CD4-positive, alpha-beta memory T cell (primary cell): ENCODE measurements at places on chromosomes 5 and 9. TPM values are rescaled to one million over a fixed set of nuclear protein-coding genes. Genes with fewer than 3 reads are reported as not detected.

- H3K4me3 ChIP-seq, result no peak overlapping the region
- no peaks in the 10 kb centered on the region for H3K36me3 ChIP-seq
- H3K27ac ChIP-seq, result no peak overlapping the region
- peaks cover 16% of the 10 kb centered on the region for H3K4me1 ChIP-seq
Observed at GRCh38 chr9:136329211-136329627, 1.9 kb downstream of the GPSM1 start.

DNA sequence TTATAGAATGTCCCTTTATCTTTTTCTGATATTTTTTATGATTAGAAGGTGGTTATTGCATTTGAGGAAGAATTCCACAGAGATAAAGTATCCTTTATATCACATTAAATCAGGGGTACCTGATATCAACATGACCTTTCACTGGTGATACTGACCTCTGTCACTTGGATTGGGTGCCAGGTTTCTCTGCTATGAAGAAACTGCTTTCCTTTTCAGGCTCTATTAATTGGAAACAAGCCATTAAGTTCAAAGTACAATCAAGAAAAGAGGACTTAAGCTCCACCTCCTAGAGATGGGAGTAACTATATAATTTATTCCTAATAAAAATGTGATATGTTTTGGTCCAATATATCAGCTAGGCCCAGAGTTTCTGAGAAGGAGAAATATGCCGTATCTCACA is 514.6 kb upstream of the TYRP1 start:
- no peaks in the 10 kb centered on the region for H3K27me3 ChIP-seq
- no peak for DNase-seq
- H3K4me3 ChIP-seq, result no peak overlapping the region
- H3K27ac ChIP-seq, result no peak overlapping the region

Gene ERGIC1
- 18.8 TPM for polyA plus RNA-seq

DNA sequence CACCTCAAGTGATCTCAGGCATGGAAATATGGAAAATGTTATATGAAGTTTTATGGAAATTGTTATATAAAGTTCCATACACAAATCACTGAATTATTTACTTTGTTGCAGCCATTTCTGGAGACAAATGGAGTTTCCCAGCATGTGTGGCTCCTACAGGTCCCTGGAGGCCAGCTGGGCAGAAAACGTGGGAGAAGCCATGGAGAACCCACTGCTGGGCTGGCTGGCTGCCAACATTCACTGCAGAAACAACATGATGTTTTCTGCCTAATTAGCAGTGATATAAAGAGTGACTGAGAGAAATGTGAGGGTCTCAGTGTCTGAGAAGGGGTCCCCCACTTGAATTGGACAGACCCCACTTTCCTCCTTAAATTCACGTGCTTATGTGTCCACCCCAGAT is 208.8 kb upstream of the IRX2 start:
- no peaks in the 10 kb centered on the region for H3K4me1 ChIP-seq
- no peaks in the 10 kb centered on the region for H3K36me3 ChIP-seq
- no peak overlapping the region for H3K27ac ChIP-seq
- no peak overlapping the region for H3K4me3 ChIP-seq
- DNase-seq, result no peak

GRCh38 chr5:36089989-36090388 is 23.3 kb upstream of the UGT3A2 start:
- no peaks in the 10 kb centered on the region for H3K27me3 ChIP-seq
- no peaks in the 10 kb centered on the region for H3K36me3 ChIP-seq
- H3K4me3 ChIP-seq, result no peak overlapping the region
- DNase-seq, result no peak
- no peaks in the 10 kb centered on the region for H3K4me1 ChIP-seq

Gene TXNDC8
- polyA plus RNA-seq, result not detected

GRCh38 chr5:15283076-15283475 is 216.9 kb upstream of the FBXL7 start:
- H3K36me3 ChIP-seq, result no peaks in the 10 kb centered on the region
- H3K27me3 ChIP-seq, result no peaks in the 10 kb centered on the region
- H3K4me1 ChIP-seq, result no peaks in the 10 kb centered on the region
- DNase-seq, result no peak

DNA sequence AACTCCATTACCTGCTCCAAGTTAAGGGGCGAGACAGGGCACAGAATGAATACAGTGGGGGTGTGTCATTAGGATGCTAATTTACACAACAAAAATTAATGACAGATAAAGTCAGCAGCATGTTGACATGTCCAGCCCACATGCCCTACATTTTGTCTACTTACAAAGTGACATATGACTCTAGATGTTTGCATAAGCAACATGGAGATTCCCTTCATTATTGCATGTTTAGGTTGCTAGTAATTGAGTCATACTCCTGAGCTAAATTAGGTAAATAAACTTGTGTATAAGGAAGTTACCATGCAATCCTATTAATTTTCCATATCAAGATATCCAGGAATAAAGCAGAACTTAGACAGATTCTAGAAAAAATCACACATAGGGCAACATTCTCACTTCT is 232.2 kb downstream of the PDE4D start:
- H3K4me3 ChIP-seq, result no peak overlapping the region
- H3K27me3 ChIP-seq, result no peaks in the 10 kb centered on the region
- no peak for DNase-seq
- no peaks in the 10 kb centered on the region for H3K36me3 ChIP-seq
- H3K4me1 ChIP-seq, result no peaks in the 10 kb centered on the region
- H3K27ac ChIP-seq, result no peak overlapping the region

Gene FAM81B
- not detected for polyA plus RNA-seq

DNA sequence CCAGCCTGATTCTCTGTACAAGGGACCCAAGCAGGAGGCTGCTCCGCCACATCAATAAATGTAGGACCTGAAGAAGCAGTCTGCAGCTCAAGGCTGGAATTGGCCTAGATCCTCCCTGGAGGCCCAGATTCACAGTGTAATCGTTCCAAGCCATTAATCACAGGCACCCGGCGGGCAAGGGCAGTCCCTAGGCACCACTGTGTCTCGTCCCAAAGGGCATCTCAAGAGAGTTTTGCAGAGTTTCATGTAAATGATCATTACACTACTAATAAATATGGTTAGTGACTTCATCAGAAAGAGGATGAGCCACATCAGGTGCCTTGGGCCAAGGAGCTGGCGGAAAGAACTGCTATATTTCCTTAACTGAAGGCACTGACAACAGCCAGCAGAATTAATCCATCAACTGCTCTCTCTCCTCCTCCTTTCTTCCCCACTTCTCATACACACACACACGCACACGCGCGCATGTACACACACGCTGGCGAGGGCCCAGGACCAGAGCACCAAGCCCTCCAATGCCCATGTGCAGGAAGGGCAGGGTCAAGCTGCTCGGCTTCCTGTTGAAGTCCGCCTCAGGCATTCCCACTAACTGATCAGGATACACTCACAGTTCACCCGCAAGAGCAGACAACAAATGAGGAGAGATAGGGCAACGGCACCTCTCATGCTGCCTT is 33.9 kb downstream of the GNAQ start:
- H3K36me3 ChIP-seq, result no peaks in the 10 kb centered on the region
- DNase-seq, result no peak
- H3K4me3 ChIP-seq, result no peak overlapping the region
- H3K27me3 ChIP-seq, result no peaks in the 10 kb centered on the region
- H3K27ac ChIP-seq, result no peak overlapping the region

DNA sequence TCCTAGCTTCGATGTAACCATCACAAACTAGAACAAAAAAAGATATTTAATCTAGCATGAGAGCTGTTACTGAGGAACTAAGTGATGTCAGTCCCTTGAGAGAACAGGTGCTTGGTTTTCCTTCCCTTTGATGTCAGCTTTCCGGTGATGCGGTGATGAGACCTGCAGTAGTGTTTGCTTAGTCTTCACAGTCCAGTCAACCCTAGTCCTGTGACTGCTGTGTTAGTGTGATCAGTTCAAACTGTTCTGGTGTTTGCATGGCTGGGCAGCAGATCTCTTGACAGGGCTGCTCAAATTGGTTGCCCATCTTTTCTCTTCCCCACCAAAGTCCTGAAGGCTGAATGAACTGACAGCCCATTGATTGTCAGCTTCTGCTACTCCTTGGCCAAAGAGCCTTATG is 608.6 kb upstream of the DAB2 start:
- no peaks in the 10 kb centered on the region for H3K27me3 ChIP-seq
- H3K4me3 ChIP-seq, result no peak overlapping the region
- no peak overlapping the region for H3K27ac ChIP-seq
- H3K4me1 ChIP-seq, result peaks cover 6% of the 10 kb centered on the region
- H3K36me3 ChIP-seq, result no peaks in the 10 kb centered on the region

DNA sequence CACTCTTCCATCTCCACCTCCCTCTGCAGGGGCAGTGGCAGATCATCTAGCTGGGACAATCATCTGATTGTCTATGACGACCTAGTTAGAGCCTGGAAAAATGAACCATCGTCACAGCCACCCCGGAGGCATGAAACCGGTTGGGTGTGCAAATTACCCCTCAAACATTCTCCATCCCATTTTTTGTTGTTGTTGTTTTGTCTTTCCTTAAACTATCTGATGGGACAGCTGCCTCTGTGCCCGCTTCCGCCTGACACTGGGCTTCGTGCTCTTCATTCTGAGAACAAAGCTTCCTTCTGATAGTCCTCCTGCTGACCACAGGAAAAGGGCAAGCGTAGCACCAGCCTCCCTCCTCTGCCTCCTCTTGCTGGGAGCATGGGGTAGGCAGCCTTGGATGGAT is 7.0 kb upstream of the NDST1 start:
- no peak overlapping the region for H3K27ac ChIP-seq
- no peaks in the 10 kb centered on the region for H3K4me1 ChIP-seq
- no peaks in the 10 kb centered on the region for H3K36me3 ChIP-seq
- no peak for DNase-seq

- peaks cover 20% of the 10 kb centered on the region for H3K4me1 ChIP-seq
- H3K27me3 ChIP-seq, result no peaks in the 10 kb centered on the region
Observed at GRCh38 chr5:107484281-107484680, 186.5 kb downstream of the EFNA5 start.

Gene ST6GALNAC4
- polyA plus RNA-seq, result 18.5 TPM

GRCh38 chr5:131406975-131407638 is 143.3 kb downstream of the CDC42SE2 start:
- DNase-seq, result no peak
- H3K4me3 ChIP-seq, result no peak overlapping the region
